Activated CD4-positive, alpha-beta T cell treated with anti-CD3 and anti-CD28 coated beads, Interleukin-10, Interleukin-2, amounts not matched to agents 100 ng/mL and 50 ng/mL, durations not matched to agents 16 hours and 8 hours (primary cell): ENCODE measurements at places on chromosomes 13 and 19.
A peak's percentile ranks its signal among the peaks of the same experiment; 100 is the strongest.

DNA sequence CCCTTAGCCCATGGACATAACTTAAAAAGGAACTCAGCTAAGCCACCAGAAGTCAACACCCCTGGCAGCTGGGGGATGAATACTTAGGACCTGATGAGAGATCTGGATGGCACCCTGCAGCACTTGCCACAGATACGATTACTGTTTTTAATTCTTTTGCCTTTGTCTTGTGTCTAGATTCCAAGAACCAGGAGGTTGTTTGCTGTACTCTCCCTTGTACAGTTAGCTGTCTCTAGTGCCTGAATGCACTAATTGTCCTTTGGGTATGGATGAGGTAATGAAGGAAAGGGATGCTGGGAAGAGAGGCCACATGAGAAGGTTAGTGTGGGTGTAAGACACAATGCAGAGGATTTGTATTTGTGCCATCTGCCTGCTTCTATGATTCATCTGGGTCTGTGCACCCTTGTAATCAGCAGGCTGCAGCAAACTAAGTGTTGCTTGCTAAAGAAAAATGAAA, 385.8 kb downstream of the KCNRG start:
- DNase-seq = no peak

DNA sequence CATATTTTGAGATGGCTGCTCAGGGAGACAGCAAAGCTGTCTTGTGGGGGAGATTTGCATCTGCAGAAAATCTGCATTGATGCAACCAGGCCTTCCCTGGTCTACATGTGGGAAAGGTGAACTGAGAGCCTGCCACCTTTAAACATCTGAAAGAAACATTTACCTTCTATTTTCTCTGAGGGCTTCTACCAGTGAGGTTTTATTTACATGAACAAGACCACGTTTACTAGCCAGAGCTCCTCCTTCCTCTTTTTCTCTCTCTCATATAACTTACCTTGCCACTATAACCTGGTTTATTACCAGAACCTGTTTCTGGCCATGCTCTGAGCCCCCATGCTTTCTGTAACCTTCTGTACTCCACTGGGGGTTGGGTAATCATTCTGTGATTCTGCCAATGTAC, 14.4 kb upstream of the RUBCNL start:
- DNase-seq = no peak

DNA sequence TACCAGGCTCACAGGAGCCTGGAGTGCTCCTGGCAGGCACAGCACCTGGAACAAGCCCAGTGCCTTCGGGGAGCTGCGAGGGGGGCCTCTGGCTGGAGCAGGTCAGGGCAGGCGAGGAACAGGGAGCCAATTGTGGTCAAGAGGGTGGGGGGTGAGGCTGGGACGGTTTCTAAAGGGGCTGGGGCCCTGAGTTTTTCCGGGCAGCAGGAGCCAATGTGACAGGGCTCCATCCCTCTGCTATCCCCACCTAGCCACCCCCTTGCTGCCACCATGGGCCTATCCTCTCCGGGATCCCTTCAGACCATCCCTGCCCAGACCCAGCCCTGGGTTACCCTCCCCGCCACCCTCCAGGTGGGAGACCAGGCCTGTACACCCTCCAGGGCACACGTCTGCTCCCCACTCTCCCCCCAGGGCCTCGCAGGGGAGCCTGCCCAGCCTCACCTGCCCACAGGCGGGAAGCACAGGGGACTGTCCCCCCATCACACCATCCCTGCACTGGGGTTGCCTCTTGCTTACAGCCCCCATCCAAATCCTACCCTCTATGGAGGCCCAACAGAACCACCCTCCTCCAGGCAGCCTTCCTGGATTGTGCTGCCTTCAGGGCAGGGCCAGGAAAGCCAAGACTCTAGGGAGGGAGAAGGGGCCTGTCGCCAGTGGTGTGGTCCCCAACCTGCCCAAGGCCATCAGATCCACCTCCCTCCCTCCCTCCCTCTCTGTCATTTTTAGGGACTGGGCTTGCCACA, 121.0 kb downstream of the URI1 start:
- DNase-seq = no peak

DNA sequence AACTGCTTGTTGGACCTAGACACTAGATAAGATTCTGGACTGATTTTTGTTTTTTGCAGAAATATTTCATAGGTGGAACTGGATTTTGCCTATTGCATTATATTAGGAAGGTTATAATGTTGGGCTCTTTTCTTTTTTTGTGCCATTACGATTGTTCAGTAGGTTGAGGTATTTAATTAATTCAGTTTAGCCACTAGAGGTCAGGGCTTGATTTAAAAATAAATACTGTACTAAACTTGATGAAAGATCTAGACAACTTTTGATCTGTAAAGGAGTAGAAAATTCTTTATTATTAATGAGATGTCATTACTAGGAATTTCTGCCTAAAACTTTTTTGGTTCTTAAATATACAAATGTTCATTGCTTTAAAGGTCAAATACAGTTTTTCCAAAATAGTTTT, 15.2 kb upstream of the SUPT20H start:
- DNase-seq = no peak

GRCh38 chr13:43446126-43446525, 340.6 kb downstream of the ENOX1 start:
- DNase-seq = no peak

DNA sequence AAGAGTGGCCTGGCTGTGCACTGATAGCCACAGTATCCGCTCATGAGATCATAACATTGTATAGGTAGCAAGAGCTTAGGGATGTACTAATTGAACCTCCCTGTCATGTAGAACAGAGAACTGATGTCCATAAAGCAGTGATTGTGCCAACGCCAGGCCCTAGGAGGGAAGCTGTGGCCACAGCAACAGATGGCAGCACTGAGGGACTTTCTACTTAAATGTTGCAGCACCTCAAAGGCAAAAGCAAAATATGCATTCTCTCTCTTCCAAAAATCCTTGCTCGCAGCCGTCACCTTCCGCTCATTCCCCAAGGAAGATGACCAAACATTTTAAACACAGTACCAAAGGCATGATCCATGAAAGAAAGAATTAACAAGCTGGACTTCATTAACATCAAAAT, 32.3 kb downstream of the COL4A1 start:
- no peak for DNase-seq

GRCh38 chr13:41915081-41915480, 45.8 kb downstream of the VWA8 start:
- DNase-seq = no peak

- no peak for DNase-seq
Observed at GRCh38 chr19:2631213-2631821, 71.2 kb downstream of the GNG7 start.

- no peak for DNase-seq
Observed at GRCh38 chr13:85785205-85785604, 14.0 kb downstream of the SLITRK6 start.

- DNase-seq = no peak
Observed at GRCh38 chr13:83531022-83531421, 351.3 kb downstream of the SLITRK1 start.

GRCh38 chr19:29372091-29372415, 153.7 kb upstream of the VSTM2B start:
- DNase-seq = no peak

DNA sequence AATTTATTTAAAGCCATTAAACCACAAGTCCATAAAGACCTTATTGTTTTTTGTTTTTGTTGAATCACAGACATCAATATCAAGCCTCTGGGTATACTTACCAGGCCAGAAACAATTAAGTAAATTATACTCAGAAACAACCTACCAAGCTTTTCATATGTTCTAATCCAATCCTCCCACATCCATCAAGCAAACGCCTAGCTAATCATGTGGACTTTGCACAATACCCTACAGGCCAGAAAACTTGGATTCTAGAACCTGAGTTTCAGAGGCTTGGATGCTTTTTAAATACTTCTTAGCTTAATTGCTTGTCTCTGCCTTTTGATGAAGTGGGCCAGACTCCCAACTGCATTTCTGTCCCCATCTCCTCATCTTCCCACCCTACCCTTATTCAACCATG, 39.9 kb downstream of the TGDS start:
- no peak for DNase-seq

- no peak for DNase-seq
Observed at GRCh38 chr13:113468472-113469201, 15.3 kb upstream of the ADPRHL1 start.

- DNase-seq = peak; percentile 42
Observed at GRCh38 chr19:5292822-5293611, 47.6 kb downstream of the PTPRS start.

- DNase-seq = no peak
Observed at GRCh38 chr13:93409816-93410215, 183.2 kb downstream of the GPC6 start.

GRCh38 chr13:109351236-109351635, 435.1 kb downstream of the IRS2 start:
- DNase-seq = no peak

DNA sequence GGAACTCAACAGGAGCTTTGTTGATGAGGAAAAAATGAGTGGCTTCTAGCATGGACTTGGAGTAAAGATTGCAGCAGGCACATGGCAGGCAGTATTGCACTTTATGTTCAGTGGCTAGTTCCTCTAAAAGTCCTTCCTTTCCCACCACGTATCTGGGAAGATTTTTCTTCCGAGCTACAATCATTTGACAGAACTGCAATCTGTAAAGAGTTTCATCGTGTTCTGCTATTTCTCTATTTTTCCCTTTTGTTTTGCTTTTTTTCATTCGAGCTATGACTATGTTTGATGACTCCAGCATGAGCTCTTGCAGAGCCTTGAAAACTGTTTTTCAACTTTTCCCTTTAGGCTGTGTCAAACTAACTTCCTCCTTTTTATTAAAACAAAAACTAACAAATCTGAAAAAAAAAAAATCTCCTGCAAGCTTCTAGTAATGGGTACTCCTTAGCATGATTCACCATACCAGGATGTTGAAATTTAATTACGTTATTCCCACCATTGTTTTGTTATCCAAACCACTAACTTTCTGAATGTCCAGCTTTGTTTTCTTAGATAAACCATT, 12.3 kb downstream of the CLDN10 start:
- no peak for DNase-seq

DNA sequence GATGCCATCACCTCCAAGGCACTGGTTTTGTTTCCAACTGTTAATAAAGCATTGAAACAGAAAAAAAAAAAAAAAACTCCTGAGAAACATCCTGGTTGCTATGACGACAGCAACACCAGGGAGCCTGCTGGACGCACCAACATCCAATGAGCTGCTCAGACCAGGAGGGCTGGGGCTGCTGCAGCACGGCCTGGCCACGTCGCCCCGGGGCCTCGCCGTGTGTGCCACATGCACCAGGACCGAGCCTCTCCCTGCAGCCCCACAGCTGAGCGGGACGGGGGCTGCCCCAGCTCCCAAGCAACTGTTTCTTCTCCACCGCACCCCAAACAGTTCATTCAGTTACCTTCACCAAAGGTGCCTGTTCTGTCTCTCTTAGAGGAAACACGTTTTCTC, 54.5 kb downstream of the RASA3 start:
- DNase-seq = no peak

DNA sequence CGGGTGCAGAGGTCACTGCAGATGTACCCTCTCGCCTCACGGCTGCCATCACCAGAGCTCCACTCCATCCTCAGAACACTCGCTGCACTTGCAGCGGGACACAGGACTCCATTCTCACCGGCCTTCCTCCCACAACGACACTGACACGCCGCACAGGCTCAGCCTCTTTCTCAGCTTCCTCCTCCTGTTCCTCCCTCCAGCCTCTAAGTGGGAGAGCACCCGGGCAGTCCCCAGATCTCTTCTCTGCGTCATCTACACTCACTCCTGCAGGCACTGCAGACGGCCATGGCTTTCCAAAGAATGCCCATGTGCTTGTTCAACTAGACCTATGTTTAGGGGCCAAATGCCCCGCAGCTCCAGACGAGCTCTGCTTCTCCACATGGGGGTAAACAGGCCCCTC, 14.3 kb upstream of the FKRP start:
- DNase-seq = no peak

- DNase-seq = no peak
Observed at GRCh38 chr13:113552079-113552478, 32.5 kb upstream of the TFDP1 start.

- DNase-seq = no peak
Observed at GRCh38 chr13:62483774-62484173, 1068.1 kb upstream of the PCDH20 start.

DNA sequence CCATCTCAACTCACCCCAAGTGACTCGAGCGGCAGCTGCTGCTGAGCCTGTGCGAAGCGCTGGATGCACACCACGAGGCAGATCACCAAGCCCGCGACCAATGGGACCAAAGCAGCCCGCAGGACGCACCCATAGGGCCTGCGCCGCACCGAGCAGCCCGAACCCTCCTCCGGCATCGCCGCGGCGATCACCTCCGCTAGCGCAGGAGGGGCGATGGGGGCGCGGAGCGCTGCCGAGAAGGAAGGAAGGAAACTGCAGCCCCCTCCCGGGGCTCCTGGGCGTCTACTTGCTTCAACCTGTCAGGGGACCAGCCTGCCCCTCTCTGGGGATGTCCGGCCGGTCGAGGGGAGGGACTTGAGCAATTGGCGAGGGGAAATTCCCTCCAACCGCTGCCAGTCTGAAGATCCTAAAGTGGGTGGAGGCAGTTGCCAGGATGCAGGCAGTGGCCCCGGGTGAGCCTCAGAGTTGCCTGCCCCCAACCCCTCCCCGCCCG, at the start of gene CD70:
CD70 (minus strand) TSS at position 324 of the 493 bp plus-strand sequence; CDS start at position 176, 148 bp downstream.
- peak; percentile 85 for DNase-seq

DNA sequence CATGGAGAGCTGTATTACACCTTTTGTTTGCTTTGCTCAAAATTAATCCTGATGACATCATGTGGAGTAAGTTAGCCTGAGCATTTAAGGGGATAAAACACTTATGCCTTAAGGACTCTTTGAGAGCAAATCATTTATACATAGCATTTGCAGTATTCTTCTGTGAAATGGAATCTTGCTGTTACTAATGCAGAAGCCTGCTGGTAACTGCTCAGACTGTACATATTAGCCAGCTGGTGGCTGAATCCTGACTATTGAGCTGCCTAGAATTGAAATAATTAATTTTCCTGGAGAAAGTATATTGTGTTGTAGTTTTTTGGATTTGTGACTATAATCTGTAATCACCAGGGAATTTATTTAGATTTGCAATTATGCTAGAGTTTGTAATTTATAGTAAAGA, 363.2 kb downstream of the GPC6 start:
- DNase-seq = no peak

DNA sequence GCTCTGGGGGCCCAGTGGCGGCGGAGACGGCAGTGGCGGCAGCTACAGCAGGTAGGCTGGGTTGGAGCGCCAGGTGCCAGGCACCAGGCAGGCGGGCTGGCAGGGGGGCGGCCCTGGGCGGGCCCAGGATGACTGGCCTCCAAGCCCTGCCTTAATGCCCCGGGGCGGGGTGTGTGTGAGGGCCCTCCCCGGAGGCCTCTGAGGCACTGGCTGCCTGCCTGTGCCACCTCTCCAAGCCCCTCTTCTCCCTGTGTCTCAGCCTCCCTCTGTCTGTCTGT, at the start of gene KLK11:
KLK11 (minus strand) TSS at position 63 of the 278 bp plus-strand sequence. CDS start 985 bp downstream, outside the sequence.
- no peak for DNase-seq
